ENCODE measurements at places on chromosomes 3 and 15.

DNA sequence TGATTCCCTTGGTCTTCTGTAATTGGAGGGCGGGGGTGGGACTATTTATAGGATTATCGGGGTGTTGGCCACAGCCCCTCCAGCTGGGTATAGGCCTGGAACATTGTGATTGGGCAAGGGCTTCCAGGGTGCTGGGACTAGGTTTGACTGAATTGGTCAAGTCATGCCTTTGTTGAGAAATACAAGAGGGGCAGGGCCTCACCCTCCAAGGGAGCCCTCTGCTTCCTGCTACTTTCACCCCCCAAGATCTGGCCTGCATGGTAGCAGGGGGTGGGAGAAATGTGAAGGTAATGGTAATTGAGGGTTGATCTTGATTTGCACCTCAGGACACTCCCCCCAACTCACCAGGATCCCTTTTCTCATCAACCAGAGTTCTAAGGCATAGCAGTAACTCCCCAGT is 25.2 kb downstream of the TRIM71 start:
- DNase-seq, result no peak

GRCh38 chr3:51721062-51721745 is 14.3 kb downstream of the GRM2 start:
- no peak for DNase-seq

DNA sequence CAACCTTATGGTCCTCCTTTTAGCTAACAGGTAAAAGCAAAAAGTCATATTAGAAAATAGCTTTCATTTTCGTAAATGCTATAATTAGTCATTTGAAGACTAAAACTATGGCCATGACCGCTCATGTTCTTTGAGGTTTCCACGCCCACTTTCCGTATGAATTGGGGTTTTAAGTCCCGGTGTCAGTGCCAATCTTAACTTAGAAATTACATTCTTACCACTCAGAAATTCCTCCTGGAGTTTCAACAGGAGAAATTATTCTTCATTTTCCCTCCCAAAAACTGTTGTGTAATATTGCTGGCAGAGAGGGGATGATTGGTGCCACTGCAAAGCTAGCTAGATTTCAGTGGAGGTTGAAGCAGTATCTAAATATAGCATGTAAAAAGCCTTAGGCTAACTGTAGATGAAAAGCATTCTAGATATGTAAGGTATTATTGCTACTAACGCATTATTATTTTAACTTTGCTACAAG is 71.0 kb upstream of the MDFIC2 start:
- DNase-seq, result no peak

GRCh38 chr15:54131410-54131809 is 153.2 kb downstream of the UNC13C start:
- peak; percentile 1 for DNase-seq

- no peak for DNase-seq
Measured at GRCh38 chr3:9861626-9862130, 17.9 kb upstream of the RPUSD3 start.

DNA sequence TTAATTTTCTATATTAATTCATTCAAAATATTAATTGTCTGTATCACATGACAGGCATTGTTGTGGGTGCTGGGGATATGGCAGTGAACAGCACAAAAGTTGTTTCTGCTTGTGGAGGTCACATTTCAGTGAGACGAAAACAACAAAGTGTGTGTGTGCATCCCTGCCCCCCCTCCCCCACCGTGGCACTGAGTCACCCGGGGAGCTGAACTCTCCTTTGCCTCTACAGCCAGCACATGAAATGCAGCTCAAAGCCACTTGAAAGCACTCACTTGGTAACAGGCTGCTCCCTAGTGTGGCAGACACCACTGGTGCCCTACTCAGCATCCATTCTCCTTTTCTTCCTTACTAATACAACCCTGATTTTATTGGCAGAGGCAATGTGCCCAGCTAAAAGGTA is 16.9 kb upstream of the SCAMP5 start:
- DNase-seq, result peak; percentile 22

DNA sequence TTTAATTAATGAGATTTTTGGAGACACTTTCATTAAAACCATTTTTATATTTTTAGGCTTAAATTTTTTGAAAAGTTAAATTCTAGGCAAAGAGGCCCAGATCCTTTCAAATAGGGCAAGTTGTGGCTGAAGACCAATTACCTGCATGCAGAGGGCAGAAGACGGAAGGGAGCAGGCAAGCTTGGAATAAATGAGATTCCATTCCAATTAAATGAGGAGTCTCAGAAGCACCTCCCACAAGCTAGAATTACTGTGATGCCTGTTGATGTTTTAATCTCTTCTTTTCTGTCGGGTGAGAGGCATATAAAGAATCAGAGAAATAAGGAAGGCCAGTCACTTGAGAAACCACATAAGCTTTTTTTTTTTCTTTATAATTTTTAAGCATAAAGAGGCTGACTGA is 46.8 kb downstream of the KBTBD8 start:
- DNase-seq, result no peak

DNA sequence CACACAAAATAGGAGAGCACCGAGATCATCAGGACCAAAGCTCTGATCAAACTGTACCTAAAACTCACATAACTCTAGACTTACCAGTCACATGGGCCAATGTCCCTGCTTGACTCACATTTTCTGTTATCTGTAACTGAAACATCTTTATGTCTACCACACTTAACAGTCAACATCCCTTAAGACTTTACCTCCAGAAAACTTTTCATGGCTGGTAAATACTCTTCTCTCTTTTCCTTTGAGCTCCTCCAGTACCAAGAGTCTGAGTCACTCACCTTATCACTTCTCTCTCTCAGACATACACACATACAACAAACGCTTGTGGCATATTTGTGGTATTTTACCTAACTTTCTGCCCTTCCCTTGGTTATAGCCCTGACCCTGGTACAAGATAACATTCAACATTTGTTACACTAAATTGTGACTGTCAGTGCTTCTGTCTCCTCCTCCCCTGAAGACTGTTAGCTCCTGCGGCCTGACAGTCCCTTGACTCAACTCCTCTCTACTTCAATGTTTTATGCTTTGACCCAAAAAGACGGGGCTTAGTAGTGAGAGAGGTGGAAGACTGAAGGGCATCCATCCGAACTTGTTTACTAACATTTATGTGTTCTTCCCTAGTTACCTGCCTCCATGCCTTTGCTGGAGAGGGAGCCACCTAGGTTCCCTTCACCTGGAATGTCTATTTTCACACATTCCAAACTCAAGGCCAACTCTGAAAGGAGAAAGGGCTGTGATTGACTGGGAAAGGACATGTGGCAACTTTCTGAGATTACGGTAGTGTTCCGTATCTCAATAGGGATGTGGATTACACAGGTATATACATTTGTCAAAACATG is 3.7 kb upstream of the EFHB start:
- DNase-seq, result no peak

DNA sequence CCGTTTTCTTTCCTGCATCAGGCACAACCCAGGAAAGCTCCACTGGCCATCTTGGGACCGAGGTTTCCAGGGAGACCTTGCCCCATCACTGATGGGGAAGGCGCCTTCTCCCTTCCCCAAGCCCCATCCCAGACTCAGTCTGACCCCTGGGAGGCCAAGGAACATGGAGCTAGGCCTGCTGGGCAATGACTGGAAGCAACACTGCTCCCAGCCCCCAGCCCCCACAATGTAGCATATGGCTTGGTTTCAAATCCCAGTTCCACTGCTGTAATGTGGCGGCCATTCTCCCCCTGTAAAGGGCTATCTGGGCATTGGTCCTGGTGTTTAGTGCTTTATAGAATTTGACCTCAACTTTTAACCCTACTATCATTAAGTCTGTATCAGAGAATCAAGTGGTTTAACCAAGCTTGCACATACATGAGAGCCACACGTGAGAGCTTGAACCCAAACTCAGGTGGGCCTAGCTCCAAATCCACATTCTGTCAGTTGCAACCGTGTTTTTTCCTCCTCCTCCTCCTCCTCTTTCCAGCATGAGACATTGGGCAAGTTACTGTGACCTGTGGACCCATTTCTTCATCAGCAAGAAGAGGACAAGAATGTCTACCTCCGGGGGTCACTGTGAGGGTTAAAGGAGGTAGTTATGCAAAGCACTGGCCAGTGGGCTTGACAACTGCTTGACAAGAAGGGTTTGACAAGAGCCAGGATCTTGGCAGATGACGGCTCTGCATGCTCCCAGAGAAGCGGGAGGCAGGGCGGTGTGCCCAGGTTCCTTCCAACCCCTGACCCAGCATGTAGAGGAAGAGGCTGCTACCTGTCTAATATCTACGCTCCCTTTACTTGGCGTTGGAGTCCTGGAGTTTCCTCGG is 37.4 kb downstream of the KLHL25 start:
- DNase-seq, result no peak

DNA sequence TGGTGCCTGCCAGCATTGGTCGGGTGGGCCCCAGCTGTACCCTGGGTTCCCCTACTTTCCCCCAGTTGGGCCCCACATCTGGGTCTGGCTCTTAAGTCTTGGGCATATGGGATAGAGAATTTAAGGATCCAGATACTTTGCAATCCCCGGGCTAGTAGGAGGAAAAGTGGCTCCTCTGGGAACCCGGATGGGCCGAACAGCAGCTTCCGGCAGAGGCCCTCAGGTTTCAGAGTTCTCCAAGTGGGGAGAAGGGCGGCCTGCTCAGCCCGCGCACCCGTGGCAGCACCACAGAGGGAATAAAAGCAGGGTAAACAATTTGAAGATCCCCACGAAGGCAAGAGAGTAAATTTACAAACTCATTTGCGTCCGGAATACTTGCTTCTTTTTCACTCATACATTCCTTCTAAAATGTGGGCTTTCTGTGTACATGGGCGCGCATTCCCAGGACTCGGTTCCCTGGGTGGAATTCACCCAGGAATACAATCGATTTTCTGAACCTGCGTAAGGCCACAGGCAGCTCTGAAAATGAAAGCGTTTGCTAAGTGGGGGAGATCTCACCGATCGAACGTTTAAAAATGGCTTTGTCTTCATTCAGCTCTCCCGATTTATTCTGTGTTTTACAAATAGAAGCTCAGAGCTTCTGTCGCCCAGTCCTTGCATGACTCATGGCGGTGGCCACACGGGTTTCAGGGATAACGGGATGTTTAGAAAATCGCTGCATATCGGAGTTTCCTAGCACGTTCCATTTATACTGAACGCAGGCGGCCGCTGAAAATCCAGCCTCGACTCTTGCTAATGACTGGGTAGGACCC is 74.0 kb upstream of the POLG start:
- DNase-seq, result no peak

GRCh38 chr15:77599899-77600298 is 32.8 kb downstream of the LINGO1 start:
- DNase-seq, result peak; percentile 52

- DNase-seq, result no peak
Measured at GRCh38 chr3:131353986-131354385, 27.6 kb upstream of the NUDT16 start.

All from SK-MEL-5 (cell line).